HL-60 (cell line): ENCODE measurements at places on chromosomes 11 and 22.

DNA sequence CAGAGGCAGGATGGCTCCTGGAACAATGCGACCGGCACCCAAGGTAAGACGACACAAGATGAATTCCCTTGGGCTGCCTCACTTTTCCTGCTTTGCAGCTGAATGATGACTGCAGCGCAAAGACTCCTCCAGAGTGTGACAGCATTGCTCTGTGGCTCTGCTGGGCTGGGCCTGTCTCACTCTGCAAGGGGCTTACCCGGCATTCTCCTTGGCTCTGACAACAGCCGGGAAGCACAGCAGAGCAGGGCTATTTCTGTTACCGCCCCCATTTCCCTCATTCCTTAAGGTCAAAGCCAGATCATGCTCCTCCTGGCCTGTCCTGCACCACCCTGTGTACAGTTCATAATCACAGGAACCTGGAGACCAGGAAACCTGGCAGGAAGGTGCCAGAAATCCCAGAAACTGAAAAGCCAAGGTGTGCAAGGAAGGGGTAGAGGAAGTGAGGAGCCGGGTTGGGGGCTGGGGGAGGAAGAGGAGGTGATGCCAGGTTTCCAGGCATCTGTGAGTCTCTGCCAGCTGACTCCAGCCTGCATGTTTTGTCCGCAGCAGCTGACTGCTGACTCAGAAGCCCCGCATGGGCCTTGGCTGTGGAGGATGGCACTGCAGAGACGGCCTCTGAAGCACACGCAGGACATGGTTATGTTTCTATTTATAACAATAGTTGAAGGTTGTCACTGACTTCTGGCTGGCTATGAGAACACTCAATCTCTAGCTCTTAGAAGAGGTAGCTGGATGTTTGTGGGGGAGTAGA is 113.6 kb downstream of the MICAL3 start:
- DNase-seq = no peak

GRCh38 chr22:50008151-50009040 is 4.2 kb downstream of the IL17REL start:
- no peak for DNase-seq

DNA sequence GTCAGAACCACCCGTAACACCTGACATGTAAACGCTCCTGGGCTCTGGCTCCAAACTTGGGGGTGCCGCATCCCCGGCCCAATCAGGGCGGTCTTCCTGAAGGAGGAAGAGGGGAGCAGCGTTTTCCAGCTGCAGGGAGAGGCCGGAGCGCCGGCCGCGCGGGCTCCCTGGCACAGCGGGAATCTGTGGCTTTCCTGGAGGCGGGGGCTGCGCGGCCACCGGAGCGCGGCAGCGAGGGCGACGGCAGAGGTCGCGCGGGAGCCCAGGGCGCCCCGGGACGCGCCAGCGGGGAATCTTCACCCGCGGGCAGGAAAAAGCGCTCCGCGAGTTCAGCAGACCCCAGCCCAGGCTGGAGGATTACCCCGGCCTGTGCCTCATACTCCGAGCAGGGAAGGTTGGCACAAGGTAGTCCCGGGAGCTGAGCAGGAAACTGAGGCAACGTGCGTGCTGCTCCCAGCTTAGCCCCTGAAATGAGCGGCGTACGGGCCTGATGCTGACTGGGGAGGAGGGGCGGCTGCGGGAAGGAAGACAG is 600 bp upstream of the ESAM start:
- no peak for DNase-seq

- DNase-seq = no peak
Measured at GRCh38 chr11:83256602-83257340, 29.4 kb downstream of the CCDC90B start.

- DNase-seq = no peak
Measured at GRCh38 chr11:58028687-58029411, 1.9 kb upstream of the OR6Q1 start.

- no peak for DNase-seq
Measured at GRCh38 chr11:114925591-114925990, 247.3 kb downstream of the NXPE2 start.

DNA sequence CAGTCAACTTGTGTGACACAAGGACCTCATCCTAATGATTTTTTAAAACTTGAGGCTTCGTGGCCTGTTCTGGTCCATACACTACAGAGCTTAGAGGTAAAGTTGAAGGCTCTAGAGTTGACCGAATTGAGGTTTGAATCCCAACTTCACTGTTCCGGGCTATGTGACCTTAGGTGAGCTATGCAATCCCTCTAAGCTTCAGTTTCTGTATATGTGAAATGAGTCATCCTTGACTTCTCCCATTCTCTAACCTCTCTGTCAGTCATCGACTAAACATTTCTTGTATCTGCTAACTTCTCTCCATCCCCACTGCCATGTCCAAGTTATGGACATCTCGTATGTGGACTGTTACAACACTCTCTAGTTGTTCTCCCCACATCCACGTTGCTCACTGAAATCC is 178.2 kb upstream of the TMEM45B start:
- no peak for DNase-seq

DNA sequence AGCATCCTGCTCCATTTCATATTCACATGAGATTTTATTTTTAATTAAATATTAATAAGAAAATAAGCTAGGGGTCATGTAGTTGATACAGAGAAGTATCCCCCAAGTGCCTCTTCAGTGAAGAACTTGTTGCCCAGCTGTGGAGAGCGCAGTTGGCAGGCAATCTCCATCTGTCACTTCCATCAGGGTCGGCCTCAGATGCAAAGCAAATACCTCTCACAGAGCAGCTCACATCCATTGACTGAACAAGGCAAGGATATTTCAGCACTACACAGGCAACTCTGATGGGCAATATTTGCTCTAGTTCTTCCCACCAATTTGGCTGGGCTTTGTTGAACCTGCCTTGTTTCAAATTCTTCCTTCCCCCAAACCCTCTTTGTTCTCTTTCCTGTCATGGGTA is 129.4 kb downstream of the NOX4 start:
- DNase-seq = no peak

DNA sequence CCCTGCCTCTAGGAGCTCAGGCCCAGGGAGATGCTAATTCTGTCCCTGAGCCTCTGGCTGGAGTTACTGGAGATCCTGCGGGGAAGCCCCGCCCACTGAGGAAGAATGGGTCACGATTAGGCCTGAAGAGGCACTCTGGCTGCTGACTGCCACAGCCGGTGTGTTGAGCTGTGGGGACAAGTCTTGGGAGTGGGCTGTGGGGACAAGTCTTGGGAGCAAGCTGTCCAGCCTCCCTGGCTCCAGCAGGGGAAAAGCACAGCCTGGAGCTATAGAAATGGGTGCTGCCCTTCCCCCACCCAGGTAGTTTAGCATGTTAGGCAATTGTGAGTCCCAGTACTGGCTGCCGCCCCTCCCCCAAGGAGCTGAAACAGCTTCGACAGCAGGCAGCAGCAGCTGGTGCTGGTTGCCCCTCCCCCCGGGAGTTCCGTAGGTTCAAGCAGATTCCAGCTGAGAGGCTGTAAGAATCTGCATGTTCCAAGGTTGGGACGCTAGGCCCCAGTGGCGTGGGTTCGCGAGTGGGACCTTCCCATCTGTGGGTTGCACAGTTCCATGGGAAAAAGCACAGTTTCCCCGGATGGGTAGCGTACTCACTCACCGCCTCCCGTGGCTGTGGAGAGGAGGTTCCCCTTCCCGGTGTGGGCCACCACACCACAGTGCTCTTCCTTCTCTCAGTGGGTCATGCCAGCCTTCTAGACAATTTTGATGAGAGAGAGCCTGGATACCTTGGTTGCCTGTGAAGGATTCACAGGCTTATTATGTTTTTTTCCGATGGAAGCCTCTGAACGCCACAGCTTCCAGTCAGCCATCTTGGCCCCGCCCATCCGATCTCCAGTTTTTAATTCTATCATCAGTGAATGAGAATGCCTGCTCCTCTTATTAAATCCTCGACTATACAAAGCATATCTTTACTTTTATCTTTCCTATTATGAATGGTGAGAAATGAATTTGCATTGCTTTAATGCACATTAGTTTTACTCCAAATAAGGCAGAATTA is 61.5 kb downstream of the MSANTD4 start:
- DNase-seq = no peak

DNA sequence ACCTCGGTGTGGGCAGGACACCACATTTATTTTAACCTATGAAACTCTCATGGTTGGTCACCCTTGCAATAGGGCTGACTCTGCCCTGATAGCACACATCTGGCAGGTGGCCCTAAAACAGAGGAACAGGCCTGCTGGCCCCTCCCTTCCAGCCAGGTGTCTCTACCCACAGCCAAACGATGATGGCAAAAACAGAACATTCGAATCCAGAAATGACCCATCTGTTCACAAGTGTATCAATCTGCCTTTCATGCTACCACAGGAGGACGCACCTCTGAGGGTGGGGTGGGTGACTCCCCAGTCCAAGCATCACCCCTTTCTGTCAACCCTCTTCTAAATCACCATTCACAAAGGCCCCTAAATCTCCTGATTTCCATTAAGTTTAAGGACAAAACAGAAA is 118.1 kb downstream of the ETS1 start:
- no peak for DNase-seq

DNA sequence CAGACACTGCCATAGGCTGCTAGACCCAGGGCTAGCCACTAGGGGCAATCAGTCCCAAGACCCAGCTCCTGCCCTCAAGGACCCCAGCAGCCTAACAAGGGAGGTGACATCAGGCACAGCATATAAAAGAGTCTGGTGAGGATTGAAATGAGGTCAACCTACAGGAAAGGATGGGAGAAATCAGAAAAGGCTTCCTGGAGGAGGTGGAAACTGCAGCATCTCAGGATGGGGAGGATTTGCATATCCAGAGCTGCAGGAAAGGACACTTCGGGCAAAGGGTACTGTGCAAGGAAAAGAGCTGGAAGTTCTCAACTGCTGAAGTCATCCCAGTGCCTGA is 2.9 kb upstream of the ARFGAP2 start:
- no peak for DNase-seq

- DNase-seq = no peak
Measured at GRCh38 chr11:56624661-56625110, 10.0 kb upstream of the OR5M1 start.

GRCh38 chr11:120024586-120024985 is 113.3 kb downstream of the TRIM29 start:
- DNase-seq = no peak

- DNase-seq = no peak
Measured at GRCh38 chr22:24026733-24027132, 15.6 kb downstream of the CABIN1 start.
